ENCODE measurements at places on chromosomes 5 and 9.

DNA sequence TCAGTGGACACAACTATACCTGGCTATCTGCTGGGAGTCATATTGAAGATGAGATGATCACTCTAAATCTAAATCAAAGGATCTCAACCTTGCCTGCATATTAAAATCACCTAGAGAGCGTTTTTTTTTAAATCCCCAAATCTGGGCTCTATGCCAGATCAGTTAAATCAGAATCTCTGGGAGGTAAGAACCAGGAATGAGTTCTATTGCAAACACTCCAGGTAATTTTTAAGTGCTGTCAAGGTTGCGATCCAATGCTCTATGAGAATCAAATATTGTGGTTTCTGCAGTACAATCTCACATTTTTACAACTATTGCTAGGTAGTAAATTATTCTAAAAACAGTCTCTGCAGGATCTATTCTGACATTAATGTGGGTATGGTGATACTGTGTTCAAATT, 202.3 kb upstream of the OR13F1 start:
- no peak for DNase-seq

DNA sequence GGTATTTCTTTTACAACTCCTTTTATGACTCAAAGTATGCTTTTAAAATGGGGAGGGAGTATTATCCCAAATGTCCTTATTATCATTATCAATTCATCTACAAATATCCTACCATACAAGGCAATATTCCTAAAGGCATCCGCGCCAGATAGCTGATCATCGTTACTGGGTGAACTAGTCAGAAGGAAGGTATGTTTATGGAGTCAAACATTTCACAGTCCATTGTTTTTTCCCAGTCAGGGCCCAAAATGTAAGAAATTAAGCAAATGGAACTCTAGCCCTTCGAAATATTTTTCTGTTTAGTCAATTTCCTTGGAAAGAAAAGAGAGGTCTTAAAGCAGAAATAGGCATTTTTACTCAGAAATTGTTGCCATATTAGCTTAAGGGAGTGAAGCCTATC, 188.5 kb upstream of the CCNG1 start:
- no peak for DNase-seq

GRCh38 chr5:117947121-117947520, 1041.2 kb downstream of the DTWD2 start:
- DNase-seq, result no peak

DNA sequence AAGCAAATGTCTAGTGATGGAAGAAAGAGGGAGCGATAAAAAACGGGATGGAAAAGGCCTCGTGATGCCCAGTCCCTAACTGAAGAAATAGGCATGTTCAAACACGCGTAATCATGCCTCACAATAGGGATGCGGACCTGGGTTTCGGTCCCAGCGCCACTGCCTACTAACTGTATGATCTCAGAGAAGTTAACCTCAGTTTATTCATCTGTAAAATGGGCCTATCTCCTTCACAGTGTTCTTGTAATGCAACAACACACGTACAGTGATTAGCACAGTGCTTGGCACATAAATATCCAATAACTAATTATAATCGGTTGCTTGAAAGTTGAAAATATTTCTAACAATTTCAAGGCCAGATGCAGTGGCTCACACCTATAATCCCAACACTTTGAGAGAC, 181.8 kb downstream of the FANCC start:
- DNase-seq, result no peak

GRCh38 chr9:130345009-130345896, 79.7 kb downstream of the HMCN2 start:
- no peak for DNase-seq

DNA sequence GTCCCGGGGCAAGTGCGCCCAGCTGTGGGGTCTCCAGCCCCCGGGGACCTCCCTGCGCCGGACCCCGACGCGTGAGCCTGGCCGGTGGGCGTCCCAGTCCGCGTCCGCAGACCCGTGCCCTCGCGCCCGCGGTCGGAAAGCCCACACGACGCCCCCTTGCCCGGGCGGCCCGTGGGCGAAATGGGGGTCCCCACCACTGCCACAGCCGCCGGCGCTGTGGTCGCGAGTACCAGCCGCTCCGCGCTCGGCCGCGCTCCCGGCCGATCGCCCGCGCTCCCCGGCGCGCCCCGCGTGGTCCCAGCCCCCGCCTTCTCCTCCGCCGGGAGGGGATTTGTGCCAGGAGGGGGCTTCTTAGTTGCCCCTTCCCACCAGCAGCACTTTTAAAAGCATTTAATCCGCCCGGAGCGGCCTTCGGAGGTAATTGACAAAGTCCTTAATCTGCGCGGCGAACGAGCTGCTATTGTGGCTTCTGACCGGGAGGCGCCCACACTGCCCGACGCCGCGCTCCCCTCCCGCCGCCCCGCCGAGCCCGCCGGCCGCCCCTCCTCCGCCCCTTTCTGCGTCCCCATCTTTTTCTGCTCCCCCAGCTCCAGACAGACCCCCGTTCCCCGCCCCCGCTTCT, 469 bp upstream of the FIBCD1 start:
- DNase-seq, result no peak

GRCh38 chr5:163305655-163306054, 131.7 kb upstream of the CCNG1 start:
- no peak for DNase-seq

GRCh38 chr9:126683698-126684044, 69.9 kb downstream of the LMX1B start:
- DNase-seq, result no peak

GRCh38 chr5:93608855-93609254, 25.8 kb downstream of the NR2F1 start:
- no peak for DNase-seq

- no peak for DNase-seq
These were observed 1.3 kb upstream of the ST8SIA4 start for GRCh38 chr5:100904259-100904861.

GRCh38 chr9:109497226-109498153, 617 bp downstream of the PTPN3 start:
- DNase-seq, result no peak

GRCh38 chr5:4989118-4989517, 151.0 kb upstream of the ADAMTS16 start:
- no peak for DNase-seq

DNA sequence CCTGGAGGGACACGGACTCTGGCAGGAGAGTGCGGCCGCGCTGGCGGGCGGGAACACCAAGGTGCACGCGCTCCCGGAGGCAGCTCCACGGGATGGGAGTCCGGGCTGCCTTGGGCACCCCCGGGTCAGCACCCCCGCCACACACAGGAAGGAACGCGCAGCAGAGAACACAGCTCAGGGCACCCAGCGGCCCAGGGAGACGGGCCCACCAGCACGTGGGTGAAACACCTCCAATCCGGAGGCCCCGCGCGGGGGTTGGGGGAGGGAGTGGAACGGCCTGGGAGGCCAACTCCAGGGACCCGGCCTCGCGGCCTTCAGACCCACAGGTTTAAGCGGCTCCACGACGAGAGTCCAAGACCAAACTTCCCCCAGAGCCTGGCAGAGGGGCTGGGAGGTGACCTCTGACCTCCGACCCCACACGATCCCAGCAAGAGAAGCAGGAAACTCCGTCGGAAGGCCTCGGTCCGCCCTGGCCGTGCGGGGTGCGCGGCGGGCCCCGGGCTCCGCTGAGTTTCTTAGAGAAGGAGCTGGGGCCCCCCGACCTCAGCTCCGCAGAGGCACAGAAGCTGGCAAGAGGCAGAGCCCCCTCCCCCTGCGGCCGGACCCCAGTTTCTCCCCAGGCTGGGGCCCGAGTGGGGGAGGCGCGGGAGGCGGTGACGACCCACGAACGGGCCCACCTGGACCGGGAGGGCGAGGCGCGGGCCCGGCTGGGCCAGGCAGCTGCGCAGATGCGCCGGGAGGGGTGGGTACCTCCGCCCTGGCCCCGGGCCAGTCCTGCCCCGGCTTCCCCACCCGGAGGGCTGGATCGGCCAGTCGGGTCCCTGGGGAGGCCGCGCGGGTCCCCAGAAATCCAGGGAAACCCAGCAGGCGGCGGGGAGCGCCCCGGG, 851 bp downstream of the NACC2 start:
- no peak for DNase-seq

DNA sequence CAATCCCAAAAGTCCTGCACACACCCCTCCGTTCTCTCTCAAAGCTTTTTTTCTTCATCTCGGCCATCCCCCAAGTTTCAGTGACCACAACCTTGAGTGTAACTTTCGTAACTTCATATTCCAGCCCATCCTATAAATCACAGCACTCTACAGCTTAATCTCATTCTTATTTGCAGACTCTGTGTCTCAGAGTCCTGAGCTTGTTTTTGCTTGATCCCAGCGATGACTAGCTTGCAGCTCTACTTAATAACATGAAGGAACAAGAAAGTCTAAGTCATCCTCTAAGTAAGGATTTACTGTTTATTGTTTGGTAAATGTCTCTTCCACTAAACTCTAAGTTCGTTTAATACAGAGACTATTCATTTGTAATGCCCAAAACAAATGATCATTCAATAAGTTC, 2.6 kb upstream of the SPDL1 start:
- DNase-seq, result no peak

DNA sequence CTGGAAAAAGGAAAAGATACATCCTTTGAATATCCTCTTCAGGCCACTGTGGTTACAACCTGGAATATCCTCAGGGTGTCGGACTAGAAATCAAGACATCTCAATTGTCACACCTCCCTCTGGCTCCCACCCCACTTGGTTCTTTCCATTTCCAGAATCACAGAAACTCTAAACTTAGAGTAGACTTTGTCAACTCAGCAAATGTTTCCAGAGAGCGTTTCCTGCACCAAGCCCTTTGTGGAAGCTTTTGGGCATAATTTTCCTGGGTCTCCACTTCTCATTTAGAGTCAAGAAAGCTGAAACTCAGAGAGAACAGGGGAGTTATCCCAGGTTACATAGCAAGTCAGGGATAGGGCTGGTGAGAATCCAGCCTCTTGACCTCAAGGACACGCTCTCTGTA, 108.8 kb downstream of the ASTN2 start:
- no peak for DNase-seq

DNA sequence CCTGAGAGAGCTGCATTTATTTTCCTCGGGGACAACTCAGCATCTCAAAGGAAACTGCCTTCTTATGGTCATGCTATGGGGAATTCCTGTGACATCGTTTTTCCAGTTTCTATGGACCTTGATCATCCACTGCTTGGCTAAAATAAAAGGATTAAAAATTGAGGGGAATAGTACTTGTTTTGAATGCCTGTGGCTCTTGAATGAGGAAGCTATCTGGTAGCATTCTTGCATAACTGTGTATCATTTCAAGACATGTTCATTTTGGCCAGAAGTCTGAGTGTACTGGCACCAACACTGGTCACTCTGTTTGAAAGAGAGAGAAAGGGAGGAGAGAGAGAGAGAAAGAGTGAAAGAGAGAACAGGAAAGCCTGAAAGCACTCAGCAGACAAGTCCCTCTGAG, 116.7 kb downstream of the DOCK2 start:
- DNase-seq, result no peak

DNA sequence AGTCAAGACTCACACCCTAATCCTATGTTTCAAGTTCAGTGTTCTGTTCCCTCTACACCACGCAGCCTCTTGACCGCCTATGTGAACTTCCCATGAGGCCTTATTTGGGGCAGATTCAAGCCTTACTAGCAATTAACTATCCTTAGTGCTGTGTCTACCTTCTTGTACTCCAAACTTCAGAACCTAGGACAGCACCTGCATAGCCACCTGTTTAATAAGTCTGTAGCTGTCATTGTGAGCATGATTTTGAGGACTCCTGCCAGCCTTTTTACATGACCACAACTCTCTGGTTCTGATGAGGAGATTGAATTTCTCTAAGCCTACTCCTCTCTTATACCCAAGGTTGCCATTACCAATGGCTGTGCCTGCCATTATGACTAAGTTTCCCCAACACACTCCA, 50.8 kb upstream of the PCSK1 start:
- DNase-seq, result no peak

DNA sequence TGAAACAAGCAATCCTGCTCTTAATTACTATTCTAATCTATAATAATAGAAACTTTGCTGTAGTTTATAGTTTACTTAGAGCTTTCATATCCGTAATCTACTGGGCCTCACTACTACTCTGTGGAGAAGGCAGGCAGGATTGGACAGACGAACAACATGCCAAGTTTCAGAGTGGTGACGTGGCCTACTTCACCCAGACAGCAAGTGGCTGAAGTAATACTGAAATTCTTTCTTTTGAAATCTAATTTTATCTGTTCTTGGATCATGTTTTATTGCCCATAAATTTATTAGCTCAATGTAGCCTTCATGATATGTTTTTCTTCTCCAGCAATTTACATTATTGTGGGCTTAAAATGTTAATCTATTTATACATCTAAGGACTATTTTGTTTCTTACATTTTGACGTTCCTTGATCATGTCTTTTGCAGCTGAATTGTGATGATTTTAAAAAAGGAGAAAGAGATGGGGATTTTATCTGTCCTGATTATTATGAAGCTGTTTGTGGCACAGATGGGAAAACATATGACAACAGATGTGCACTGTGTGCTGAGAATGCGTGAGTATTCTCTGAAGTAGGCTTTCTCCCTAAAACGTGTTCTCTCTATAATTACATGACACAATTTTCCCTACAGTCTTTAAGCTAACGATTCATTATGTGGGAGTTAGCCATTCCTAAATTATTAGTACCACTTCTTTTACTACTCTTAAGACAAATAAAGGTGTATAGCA, 22.4 kb downstream of the SPINK5 start:
- no peak for DNase-seq

DNA sequence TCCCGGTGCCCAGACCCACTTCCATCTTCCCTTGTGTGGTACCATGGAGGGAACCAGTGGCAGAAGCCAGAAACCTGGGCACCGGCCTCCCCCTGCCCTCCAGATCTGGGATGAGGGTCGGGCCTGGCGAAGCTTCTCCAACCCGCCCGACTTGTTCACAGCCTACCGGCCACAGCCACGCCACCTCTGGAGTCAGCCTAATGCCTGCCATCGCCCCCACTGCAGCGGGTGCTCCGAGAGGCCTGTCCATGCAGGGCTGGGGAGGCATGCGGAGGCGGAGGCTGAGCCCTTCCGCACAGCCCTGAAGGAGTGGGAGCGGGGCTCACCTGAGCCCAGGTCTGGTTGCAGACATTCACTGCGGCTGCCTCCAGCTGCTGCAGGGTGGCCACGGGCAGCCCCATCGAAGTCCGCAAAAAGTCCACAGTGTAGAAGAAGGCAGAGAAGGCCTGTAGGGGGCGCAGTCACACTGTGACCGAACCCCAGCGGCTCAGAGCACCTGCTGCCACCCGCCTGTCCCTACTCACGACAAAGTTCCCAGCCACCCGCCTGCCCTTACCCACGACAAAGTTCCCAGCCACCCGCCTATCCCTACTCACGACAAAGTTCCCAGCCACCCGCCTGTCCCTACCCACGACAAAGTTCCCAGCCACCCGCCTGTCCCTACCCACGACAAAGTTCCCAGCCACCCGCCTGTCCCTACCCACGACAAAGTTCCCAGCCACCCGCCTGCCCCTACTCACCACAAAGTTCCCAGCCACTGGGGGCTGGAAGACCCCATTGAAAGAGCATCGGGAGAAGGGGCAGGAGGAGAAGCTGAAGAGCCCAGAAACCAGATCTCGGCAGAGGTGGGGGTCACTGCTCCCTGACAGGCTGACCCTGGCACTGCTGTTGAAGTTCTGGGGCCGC, 3.8 kb upstream of the NPDC1 start:
- no peak for DNase-seq

GRCh38 chr9:98654247-98654646, 54.5 kb downstream of the GABBR2 start:
- DNase-seq, result no peak

GRCh38 chr9:129354498-129354897, 176.4 kb upstream of the IER5L start:
- DNase-seq, result no peak
